ENCODE measurements at places on chromosomes 2 and 18. TPM values are rescaled to one million over a fixed set of nuclear protein-coding genes. Genes with fewer than 3 reads are reported as not detected.

Gene EMILIN1
- 4.8 TPM for total RNA-seq

Gene APCDD1
- 3.7 TPM for total RNA-seq

Gene CD28
- not detected for total RNA-seq

Gene D2HGDH
- total RNA-seq: 15.8 TPM

Gene IL1A
- not detected for total RNA-seq

Gene SLC5A7
- not detected for total RNA-seq

Gene TXNDC2
- total RNA-seq: not detected

Gene SLC16A14
- total RNA-seq: under 0.01 TPM

Gene VAMP8
- 38.2 TPM for total RNA-seq

Gene PROKR1
- total RNA-seq: not detected

Gene RPE
- 91.2 TPM for total RNA-seq

Gene TEKT4
- not detected for total RNA-seq

Gene ST8SIA3
- total RNA-seq: not detected

Gene MC2R
- not detected for total RNA-seq

Gene DNAH7
- 0.34 TPM for total RNA-seq

Measured in melanocyte of skin (primary cell).